Activated T-cell treated with anti-CD3 and anti-CD28 coated beads, Interleukin-2, amount 50 U/mL, for 1 hour (primary cell): ENCODE measurements at places on chromosomes 5 and 9.

DNA sequence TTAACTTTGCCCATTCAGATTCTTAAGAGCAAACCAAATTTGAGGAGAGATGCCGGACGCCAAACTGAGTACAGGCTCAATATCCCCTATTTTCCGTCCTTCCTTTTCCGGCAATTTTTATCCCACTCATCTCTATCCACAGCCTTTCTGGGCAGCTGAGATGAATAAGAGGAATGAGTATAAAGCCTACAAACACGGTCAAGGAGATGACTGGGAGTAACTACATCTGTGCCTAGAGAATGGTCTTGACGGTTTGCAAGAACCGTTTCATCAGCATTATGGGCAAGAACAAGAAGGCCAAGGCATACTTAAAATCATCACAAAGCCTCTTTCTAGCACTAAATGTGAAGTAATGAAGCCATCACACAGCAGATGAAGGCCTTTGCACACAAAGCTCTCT, 227.3 kb downstream of the DCP2 start:
- no peak for DNase-seq

GRCh38 chr5:24235946-24236345, 408.8 kb downstream of the CDH10 start:
- no peak for DNase-seq

DNA sequence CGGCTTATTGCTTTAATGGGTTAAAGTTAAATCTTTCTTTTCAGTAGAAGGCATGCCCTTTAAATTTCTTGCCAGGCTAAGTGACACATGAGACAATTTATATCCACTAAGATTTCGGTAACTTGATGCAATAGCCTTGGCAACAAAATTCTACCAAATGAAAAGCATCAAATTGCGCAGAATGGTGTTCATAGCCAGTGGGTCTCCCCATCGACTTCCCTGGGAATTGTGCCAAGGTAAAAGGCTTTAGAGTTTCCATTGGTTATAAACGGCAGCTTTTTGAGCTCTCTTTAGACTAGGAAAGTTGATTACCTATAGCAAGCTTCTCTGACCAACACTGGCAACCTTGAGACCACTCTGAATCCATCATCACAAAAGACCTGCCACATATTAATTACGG, 358.4 kb downstream of the ARRDC3 start:
- no peak for DNase-seq

GRCh38 chr5:144004751-144005150, 165.7 kb downstream of the YIPF5 start:
- DNase-seq, result no peak

DNA sequence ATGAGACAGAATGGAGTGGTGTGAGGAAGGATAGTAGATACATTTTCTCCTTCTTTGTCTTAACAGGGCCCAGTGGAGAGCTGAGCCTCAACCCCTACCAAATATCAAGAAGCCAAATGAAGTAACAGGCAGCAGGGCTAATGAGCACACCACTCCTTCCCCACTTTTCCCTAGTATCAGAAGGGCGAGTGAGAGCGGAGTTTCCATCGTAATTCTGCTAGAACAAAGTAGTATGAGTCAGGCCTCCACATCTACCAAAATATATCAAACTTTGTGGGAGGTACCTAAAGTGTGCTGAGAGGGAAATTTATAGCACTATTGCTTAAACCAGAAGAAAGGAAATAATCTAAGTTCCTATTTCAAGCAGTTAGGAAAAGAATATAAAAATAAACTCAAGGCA, 769.0 kb upstream of the RGMB start:
- no peak for DNase-seq

- DNase-seq, result no peak
Measured at GRCh38 chr5:15550502-15551112, 50.6 kb downstream of the FBXL7 start.

DNA sequence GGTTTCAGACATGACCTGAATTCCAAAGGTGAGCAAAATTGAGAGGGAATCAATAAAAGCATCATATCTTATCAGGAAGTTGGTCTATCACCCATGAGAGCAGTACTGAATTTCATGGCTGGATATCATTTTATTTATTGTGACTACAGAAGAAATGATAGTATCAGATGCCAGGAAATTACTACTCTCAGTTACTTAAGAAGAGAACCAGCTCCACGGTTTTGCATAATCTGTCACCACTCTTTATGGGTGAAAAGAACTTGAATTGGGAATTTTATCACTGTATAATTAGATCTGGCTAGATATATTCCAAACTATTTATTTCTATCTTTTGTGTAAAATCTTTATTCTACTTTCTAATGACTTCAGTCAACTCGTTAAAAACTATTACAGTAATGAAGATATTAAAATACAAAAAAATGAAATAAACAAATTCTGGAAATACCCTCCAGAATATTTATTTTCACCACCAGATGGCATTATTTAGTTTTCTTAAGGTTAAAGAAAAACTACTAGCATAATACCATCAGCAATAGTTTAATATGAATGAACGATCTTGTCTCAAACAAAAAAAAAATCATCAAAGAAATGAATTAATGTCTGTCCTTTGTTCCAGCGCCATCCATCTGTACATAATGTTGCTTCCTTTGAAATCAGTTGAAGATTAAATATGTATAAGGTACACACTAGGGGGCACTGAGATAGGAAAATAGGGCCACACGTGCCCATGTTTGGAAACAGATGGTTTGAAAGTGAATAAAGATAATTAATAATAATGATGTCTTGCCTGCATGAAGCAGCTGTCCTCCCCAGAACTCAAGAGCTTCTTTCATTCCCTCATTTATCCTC, 84.7 kb upstream of the SLCO6A1 start:
- DNase-seq, result no peak

DNA sequence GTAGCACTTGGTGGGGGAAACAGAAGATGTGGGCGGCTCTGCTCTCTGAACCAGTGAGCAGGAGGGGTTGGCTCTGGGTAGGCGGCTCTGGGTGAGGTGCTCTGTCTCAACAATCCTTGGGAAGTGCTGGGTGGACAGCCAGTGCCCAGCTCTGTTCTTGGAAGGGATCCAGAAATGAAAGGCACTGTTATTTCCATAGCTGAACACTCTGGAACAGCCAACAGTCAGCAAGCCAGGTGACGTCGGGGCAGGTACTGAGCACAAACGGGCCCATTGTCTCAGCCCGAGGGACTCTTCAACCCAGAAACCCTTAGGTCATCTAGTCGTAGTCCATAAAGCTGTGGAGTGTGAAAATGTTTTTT, 36.3 kb downstream of the OLFM1 start:
- no peak for DNase-seq

GRCh38 chr5:40984884-40985283, 75.6 kb downstream of the C7 start:
- DNase-seq, result no peak

DNA sequence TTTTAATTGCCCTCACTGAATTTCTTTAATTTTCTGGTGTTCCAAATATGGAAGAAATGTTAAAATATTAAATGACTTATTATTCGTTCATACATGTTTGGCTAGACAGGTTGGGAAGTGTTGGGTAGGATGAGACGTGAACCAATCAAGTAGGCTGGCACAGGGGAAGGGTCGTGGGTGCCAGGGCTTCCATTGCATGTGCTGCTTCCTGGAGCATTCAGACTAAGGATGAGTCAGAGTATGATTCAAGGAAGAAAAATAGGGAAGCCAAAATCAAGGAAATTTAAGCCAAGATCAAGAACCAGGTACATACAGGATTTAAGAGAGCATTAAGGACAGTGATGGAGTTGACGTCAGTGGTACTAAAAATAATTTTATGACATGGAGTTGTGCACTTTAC, 2068.0 kb downstream of the MAT2B start:
- DNase-seq, result no peak

DNA sequence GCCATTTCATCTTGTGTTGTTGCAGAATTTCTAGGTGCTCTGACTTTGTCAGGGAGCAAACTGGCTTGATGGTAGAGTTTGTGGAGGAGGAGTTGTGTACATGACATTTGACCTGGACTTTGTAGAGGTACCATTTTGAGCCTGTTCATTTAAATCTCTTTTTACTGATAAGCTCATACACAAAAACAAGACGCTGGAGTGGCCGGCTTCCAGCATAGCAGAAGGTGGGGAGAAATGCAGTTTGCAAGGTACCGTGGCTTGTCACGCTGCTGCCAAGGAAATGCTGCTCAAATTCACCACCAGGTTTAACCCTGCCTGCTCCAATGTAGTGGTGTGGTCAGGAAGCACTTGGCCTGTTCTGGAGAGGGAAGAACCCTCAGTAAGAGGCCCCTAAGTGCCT, 18.9 kb upstream of the IQGAP2 start:
- no peak for DNase-seq
